ENCODE measurements at places on chromosomes 3 and 15.

GRCh38 chr3:21877214-21877754, 126.3 kb upstream of the ZNF385D start:
- no peak for DNase-seq

DNA sequence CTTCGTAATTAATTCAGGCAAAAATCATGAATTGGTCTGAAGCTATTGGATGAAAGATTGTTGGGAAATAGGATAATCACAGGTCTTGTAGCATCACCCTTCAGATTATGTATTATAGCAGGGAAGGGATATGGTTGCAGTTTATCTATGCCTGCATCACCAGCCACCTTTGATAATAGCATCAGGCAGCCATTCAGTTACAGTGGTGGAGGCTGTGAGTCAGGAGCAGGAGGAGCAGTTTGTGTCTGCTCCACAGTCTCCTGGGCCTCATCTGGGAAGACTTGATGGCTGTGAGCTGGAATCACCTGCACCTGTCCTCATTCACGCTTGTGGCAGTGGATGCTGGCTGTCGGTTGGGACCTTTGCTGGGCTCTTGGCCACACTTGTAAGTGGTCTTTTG, 104.3 kb upstream of the PLXNA1 start:
- DNase-seq = no peak

GRCh38 chr3:159766563-159767185, 222.0 kb upstream of the IL12A start:
- DNase-seq = no peak

GRCh38 chr3:3998140-3998922, 199.1 kb downstream of the LRRN1 start:
- DNase-seq = no peak

GRCh38 chr15:34722439-34722836, 32.4 kb downstream of the GJD2 start:
- DNase-seq = no peak

DNA sequence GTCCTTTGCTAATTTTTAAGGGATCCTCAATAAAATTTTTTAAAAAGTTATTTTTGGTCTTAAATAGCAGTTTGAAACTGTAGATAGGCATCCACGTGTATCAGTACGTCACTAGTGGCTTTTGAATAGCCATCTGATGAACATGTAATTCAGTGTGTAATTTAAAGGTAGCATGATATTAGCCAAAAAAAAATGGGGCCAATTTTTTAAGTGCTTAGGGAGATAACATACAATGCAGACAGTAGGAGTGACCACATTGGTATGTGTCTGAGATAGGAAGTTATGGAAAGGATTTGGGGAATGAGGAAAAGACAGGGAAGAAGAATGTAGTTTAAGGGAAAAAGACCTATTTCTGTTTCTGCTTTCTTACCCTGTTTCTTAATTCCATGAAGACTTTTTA, 2.5 kb downstream of the AP4E1 start:
- DNase-seq = no peak

- no peak for DNase-seq
Observed at GRCh38 chr15:83585601-83586335, 68.2 kb upstream of the ADAMTSL3 start.

DNA sequence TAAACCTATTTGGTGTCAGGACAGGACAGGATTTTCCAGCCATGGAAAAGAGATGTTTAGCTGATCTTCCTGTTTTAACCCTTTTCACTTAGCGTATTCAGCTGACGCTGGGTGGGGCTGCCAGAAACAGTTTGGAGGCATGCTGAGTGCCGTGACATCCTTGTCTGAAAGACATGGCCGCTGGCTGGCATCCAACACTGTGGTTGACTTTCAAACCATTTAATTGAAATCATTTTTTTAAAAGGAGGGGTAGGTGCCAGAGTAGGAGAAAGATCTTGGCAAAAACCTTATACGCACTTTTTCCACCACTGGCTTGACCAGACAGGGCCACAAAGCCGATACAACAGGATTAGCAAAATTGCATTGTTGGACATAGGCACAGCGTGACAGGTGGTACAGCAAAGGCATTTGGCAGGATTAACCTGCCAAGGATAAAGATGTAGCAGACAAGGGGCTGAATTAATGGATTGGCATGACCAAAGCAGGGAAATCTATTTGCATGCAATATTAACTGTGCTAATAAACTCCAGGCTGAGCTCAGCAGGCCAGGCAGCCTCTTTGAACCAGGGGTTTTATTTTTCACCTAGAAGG, 131.8 kb upstream of the TOPAZ1 start:
- no peak for DNase-seq

GRCh38 chr15:70956201-70956995, 63.8 kb downstream of the LRRC49 start:
- peak; percentile 11 for DNase-seq

- DNase-seq = peak; percentile 70
Observed at GRCh38 chr3:16069149-16069922, 105.1 kb upstream of the GALNT15 start.

Measured in skeletal muscle cell (primary cell).